Mesenchymal stem cell (in vitro differentiated cells and primary cell): ENCODE measurements at places on chromosomes 1 and 21.
A peak's percentile ranks its signal among the peaks of the same experiment; 100 is the strongest.

DNA sequence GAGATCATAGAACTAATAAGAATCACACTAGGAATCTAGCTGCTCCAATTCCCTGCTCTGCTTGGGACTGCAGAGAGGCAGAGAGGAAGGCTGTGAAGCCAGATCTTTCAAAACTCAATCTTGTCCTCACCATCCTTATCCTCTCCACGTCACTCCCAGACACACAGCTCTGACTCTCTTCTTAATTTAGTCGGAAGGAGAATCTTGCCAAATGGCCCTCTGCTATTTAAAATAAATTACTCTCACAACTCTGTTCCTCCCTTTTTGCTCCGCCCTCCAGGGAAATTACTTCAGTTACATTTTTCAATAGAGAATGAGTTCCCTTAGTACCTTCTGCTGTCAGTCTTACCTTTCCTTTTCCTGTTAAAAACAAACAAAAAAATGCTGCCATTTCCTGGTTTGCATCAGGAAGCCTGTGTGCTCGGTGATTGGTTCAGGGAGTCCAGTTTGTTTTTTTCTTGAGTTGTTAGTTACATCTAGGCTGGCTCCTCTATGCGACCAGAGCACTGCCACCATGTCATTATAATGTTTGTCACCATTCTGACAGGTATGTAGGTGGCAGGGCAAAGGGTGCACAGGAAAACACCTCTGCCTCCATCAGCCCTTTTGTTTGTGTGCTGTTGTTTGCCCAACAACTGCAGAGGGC is 80.1 kb downstream of the FCRL5 start:
- peaks cover 6% of the 10 kb centered on the region for H3K27me3 ChIP-seq
- H3K27ac ChIP-seq = no peak overlapping the region
- H3K36me3 ChIP-seq = no peaks in the 10 kb centered on the region
- no peak for DNase-seq
- H3K4me1 ChIP-seq = peaks cover 2% of the 10 kb centered on the region

GRCh38 chr1:160129046-160129445 is 13.5 kb downstream of the ATP1A2 start:
- peaks cover 22% of the 10 kb centered on the region for H3K4me1 ChIP-seq
- peaks cover 35% of the 10 kb centered on the region for H3K27me3 ChIP-seq
- H3K27ac ChIP-seq = no peak overlapping the region
- no peaks in the 10 kb centered on the region for H3K36me3 ChIP-seq
- peak; percentile 51 for DNase-seq
- no peak overlapping the region for H3K4me3 ChIP-seq

GRCh38 chr1:229629261-229629660 is 3.2 kb downstream of the URB2 start:
- H3K27me3 ChIP-seq = no peaks in the 10 kb centered on the region
- no peak for DNase-seq
- no peak overlapping the region for H3K4me3 ChIP-seq
- peaks cover 5% of the 10 kb centered on the region for H3K36me3 ChIP-seq
- peaks cover 4% of the 10 kb centered on the region for H3K4me1 ChIP-seq

DNA sequence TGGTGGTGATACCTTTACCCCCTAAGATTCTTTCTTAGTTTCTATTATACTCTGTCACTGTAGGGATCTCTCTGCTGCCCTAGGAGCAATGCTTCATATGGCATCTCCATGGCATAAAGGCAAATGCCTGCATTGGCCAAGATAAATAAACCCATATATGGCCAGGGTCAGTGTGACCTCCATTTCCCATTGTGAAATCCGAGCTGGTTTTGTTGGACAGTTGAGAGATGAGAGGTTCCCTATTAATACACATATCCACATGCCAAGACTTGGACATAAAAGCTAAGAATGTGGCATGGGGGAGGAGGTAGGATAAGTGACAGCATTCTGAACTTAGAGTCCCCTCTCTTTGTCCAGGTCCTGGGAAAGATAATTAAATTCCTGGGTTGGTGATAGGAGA is 1.4 kb downstream of the TPM3 start:
- H3K27ac ChIP-seq = no peak overlapping the region
- H3K27me3 ChIP-seq = peaks cover 54% of the 10 kb centered on the region
- H3K4me3 ChIP-seq = no peak overlapping the region
- no peaks in the 10 kb centered on the region for H3K36me3 ChIP-seq
- peak; percentile 45 for DNase-seq

GRCh38 chr1:238677567-238677966 is 708.8 kb upstream of the CHRM3 start:
- DNase-seq = no peak
- H3K36me3 ChIP-seq = no peaks in the 10 kb centered on the region
- no peak overlapping the region for H3K4me3 ChIP-seq
- no peak overlapping the region for H3K27ac ChIP-seq
- no peaks in the 10 kb centered on the region for H3K27me3 ChIP-seq
